ENCODE measurements at places on chromosomes 6 and 20.

- DNase-seq, result no peak
These were observed 45.7 kb upstream of the RPS6KA2 start for GRCh38 chr6:166672624-166673206.

DNA sequence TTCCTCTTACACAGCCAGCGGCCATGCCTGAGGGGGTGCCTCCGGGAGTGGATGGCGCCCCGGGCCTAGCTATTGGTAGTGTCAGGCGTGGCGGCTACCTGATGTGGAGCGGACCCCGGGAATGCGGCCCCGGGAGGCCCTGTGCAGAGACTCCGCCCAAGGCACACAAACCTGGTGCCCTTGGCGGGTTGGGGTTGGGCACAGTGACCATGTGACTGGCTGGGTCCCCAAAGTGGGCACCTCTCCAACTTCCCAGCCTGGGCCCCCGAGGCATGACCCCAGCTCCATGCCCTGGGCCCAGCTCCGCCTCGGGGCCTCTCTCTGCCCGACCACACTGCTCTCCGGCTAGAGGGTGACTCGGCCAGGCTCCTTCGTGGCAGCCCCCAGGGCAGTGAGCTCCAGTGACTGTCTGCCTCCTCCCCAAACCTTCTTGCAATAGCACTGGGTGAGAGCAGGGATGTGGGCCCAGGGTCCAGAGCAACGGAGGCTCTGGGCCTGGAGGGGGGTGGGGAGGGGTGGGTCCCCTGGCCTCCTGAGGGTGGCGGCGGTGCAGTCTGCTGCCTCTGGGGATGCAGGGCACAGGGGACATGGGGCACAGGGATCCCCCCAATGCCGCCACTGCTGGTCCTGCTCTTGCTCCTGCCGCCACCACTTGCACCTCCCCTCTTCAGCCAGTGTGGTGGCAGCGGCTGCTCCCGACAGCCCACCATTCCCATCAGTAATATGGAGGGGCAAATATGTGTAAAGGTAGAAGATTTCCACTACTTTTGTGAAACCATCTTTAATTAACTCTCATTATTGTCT lies 942.9 kb upstream of the EPHA7 start:
- DNase-seq, result no peak

GRCh38 chr6:123263981-123264380 lies 267.9 kb downstream of the CLVS2 start:
- no peak for DNase-seq

GRCh38 chr6:52929321-52930164 lies 20.0 kb upstream of the GSTA3 start:
- no peak for DNase-seq

- DNase-seq, result no peak
These were observed 191.1 kb downstream of the ZMYND8 start for GRCh38 chr20:47165376-47165865.

DNA sequence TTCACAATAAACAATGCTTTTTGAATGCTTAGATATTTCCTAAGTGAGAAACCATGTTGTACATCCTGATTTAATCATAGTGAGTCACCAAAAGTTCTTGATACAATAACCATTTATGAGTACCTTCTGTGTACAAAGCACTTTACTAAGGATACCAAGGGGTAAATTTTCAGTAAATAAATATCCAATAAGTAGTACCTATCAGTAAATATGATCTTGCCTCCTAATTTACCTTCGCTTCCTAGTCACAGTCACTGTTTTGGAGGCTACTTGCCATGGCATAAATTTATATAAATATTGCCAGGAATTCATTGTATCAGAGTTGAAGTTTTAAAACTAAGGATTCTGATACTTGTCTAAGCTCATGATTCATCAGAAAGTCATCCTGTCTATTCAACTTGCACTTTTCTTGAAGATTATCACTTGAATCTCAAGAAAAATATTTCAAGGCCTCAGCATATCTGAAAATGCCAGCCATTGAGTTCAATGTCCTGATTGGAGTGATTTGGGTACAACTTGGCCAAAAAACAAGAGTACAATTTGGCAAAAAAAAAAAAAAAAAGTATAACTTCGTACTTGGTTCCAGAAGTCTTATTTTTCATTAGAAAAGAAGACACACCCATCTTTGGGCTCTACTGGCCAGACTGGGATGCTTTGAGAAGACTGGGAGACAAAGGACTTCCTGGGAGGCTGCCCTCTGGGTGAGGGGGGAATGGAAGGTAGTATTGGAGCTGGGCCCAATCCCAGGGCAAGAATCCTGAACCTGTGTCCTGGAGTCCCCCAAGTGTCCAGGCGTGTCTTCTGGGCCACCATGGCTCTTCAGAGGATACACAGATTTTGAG lies 32.8 kb downstream of the RAB22A start:
- no peak for DNase-seq

DNA sequence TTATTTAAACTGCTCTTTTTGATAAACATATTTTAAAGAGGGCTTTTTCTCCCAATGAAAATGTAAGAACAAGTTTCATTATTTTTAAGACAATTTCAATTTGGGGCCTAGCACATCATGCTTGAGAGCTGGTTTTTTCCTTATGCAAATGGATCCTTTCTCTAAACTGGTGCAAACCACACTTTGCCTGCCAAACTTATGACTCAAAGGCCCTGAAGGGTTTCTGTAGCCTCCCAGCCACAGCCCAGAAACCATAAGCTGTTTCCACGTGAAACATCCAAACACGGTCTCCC lies 451 bp upstream of the HSF2 start:
- DNase-seq, result no peak

- DNase-seq, result no peak
These were observed 146.6 kb downstream of the RNF144B start for GRCh38 chr6:18533793-18534192.

GRCh38 chr20:30606990-30607389 lies 650.5 kb upstream of the DEFB115 start:
- no peak for DNase-seq

- no peak for DNase-seq
These were observed 8.0 kb downstream of the PNISR start for GRCh38 chr6:99416892-99417767.

DNA sequence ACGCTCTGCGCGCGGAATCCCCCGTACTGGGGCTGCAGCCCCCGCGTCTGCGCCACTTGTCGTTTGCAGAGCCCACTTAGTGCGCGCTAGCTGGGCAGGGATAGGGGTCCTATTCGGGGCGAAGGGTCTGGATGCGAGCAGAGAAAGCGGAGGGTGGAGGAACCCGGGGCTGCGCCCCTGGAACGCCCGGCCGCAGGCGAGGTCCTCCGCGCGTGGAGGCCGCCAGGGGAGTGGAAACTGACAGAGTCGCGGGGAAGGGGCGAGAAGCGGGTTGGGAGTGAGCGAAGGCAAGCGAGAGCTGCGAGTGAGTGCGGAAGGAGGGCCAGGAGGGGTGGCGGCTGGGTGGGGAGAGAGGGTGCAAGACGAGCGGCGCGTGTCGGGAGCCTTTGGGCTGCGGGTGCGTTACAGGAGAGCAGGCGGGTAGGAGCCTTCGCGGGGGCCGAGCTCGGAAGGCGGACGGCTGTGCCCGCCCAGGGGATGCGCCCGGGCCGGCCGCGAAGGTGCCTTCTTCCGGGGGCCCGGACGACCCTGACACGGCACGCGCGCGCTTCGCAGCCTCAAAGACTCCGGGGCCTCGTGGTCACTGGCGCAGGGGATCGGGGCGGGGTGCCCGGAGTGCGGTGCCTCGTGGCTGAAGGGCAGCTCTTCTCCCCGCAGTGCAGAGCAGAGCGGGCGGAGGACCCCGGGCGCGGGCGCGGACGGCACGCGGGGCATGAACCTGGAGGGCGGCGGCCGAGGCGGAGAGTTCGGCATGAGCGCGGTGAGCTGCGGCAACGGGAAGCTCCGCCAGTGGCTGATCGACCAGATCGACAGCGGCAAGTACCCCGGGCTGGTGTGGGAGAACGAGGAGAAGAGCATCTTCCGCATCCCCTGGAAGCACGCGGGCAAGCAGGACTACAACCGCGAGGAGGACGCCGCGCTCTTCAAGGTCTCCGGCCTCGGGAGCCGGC lies 1.2 kb downstream of the IRF4 start:
- no peak for DNase-seq

- no peak for DNase-seq
These were observed 162.6 kb downstream of the CARMIL1 start for GRCh38 chr6:25441663-25442270.

GRCh38 chr6:149951626-149952025 lies 9.8 kb downstream of the ULBP2 start:
- DNase-seq, result no peak

GRCh38 chr20:31698803-31699718 lies 23.6 kb downstream of the BCL2L1 start:
- DNase-seq, result no peak

DNA sequence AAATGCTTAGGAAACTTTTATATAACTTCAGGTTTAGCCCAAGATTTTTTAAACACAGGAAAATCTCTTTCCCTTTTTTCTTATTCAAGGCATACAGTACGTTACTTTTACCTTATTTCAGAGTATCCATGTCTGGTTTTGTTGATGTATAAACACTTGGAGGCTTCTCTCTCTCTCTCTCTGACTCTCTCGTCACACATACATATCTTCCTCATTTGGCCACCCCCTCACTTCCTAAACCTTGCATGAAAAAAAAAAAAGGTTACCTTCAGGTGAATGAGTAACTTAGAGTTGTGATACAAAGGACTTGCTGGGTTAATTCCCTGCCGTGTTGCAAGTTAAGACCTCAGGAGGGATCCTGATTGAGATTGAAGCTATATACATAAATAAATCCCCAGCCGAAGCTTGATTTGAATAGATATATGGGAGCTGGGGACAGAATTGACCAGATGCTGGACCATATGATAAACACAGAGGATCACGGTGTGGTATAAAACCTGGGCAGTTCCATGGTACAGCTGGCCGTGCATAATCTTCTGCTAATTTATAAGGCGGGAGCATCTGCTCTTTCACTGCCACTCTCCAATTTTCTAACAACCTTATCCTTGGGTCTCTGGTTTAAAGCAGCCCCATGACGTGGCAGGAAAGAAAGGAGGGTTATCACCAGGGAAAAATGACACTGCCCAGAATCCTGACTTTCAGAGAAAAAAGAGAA lies 55.1 kb upstream of the IL20RA start:
- DNase-seq, result no peak

- no peak for DNase-seq
These were observed 43.1 kb downstream of the GNAS start for GRCh38 chr20:58895448-58896180.

DNA sequence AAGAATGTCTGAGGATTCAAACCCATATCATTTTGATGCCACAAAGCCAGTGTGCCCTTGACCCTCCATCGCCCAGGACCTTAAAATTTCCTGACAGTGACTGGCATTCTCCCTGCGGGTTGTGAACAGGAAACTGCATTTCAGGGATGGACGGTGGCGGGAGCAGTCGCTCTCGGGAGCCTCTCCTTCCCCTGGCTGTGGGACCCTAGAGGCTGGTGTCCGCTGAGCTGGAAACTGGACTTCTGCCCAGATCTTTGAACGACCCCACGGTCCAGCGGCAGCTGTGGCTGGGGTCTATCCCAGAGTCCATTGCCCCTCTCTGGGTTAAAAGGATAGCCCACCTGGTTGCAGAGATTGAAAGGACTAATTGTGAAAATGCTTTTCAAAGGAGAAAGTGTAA lies 1.4 kb upstream of the SEC63 start:
- DNase-seq, result no peak

DNA sequence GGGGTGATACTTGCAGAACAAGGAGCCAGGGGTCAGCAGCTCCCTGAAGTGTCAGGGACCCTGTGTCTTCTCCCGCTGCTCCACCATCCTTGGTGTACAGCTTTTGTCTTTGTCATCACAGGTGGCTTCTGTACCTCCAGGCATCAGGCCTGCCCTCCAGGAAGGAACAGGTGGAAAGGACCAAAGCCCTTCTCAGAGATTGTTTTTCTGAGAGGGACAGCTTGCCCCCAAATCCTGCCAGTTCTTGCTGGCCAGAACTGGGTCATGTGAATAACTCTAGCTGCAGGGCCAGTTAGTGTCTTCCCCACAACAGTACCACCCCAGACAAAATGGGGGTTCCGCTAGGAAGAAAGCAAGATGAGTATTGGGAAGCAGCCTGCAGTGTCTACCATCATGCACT lies 31.4 kb downstream of the SNPH start:
- no peak for DNase-seq

DNA sequence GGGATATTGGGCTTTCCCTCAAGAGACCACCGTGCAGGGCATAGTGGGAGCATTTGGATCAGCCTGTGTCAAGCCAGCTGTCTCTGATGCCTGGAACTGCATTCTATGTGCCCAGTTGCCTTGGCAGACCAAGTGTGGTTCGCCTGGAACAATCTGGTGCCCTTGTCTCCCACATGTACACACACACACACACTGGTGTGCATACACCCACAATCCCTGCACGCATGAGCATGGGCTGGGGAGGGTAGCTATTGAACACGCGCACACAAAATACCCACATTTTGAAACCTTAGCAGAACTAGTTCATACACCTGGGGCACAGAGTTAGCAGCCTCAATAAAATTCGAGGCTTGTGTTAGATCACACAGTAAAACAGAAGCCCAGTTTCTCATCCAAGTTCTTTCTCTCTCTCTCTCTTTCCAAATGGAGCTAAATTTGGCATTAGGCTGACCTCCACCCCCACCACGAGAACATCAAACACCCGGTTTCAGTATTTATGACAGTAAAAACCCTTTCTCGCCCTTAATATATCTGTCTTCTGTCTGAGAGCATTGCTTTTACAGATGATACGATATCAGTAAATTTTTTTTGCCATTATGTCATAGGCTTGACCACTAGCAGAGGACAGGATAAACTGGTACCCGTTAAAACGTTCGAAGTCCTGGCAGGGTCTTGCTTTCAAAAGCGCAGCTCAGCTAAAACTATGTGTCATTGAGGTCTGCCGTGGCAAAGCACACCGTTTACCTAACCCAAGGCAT lies 18.2 kb upstream of the NFATC2 start:
- DNase-seq, result no peak

DNA sequence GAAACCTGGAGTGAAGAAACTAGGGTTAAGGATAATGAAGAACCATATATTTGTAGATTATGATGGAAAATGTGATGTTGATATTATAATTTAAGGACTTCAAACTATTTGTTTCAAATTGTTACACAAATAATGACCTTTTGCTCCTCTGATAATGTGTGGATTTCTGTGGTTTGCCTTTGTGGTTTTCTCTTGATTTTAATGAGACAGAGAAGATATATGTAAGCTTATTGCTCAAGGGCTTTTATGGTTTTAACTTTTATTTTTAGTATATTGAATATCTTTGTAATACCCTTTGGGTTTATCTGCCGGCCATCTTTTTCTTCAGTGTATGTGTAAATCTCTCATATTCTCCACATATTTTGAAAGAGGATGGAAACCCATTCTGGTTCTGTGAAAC lies 362.3 kb downstream of the RIMS1 start:
- no peak for DNase-seq

DNA sequence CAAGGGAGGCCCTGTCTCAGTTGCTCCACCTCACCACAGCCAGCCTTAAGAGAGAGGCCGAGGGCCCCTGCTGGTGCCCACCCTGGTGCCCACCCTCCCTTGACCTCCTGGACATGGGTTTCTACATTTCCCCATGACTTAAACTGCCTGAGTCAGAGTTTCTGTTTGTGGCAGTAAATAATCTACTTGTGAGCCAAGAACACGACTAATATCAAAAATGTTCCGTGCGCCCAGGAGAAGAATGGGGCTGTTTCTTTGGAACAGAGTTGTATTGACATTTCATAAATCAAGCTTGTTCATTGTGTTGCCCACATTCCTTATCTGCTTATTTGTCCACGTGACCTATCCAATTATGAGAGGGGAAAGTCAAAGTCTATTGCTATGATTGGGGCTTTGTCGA lies 143.5 kb downstream of the ANKRD60 start:
- DNase-seq, result no peak
